ENCODE measurements at places on chromosomes 7 and 10.

- H3K27ac ChIP-seq, result no peak overlapping the region
- H3K4me1 ChIP-seq, result no peaks in the 10 kb centered on the region
- H3K36me3 ChIP-seq, result peaks cover 2% of the 10 kb centered on the region
- no peak for DNase-seq
- no peak overlapping the region for H3K4me3 ChIP-seq
- H3K27me3 ChIP-seq, result no peaks in the 10 kb centered on the region
These were observed 201.5 kb downstream of the ADAM12 start for GRCh38 chr10:126186766-126187165.

DNA sequence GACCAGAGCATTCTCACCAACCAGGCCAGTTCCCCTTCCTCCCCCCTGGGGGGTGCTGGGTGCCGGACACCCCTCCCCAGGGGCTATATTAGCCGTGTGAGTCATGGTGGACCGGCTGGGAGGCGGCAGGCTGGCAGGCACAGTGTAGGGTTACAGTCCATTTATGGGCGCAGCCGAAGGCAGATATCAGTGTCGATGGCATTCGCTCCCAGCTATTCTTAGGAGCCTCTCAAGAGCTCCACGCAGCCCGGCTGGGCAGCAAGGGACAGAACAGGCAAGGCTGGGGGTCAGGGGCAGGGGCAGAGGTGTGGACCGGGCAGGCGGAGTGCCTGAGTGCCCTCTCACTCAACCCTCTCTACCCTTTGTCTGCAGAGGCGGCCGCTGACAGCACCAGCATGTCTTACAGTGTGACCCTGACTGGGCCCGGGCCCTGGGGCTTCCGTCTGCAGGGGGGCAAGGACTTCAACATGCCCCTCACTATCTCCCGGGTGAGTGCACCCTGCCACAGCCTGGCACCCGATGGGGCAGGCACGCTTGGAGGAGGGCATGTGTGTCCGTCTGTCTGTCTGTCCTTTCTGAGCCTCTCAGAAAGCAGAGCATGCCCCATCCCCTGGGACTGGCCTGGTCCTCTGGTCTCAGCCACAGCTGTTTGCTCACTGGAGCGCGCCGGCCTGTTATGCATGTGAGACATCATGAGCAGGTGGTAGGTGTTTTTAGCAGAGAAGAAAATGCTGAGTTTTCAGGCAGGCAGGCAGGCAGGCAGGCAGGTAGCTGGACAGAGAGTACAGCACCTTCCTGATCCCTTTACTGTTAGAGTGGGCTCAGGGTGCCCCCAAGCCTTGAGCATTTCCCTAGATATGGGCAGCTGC, at the start of gene LDB3:
LDB3 (plus strand) TSS at position 215 of the 869 bp plus-strand sequence; CDS start at position 396, 181 bp downstream.
- peaks cover 2% of the 10 kb centered on the region for H3K36me3 ChIP-seq
- no peak within 1 kb of the TSS for H3K27ac ChIP-seq
- no peaks in the 10 kb centered on the region for H3K4me1 ChIP-seq
- H3K4me3 ChIP-seq, result no peak within 1 kb of the TSS
- DNase-seq, result no peak

- no peaks in the 10 kb centered on the region for H3K4me1 ChIP-seq
- H3K4me3 ChIP-seq, result no peak overlapping the region
- no peak for DNase-seq
- no peak overlapping the region for H3K27ac ChIP-seq
- H3K27me3 ChIP-seq, result peaks cover 13% of the 10 kb centered on the region
- peaks cover 2% of the 10 kb centered on the region for H3K36me3 ChIP-seq
These were observed 101.9 kb downstream of the RAB11FIP2 start for GRCh38 chr10:117944676-117945447.

- peaks cover 30% of the 10 kb centered on the region for H3K27me3 ChIP-seq
- H3K4me1 ChIP-seq, result no peaks in the 10 kb centered on the region
- no peak overlapping the region for H3K4me3 ChIP-seq
- DNase-seq, result no peak
- H3K27ac ChIP-seq, result no peak overlapping the region
- no peaks in the 10 kb centered on the region for H3K36me3 ChIP-seq
These were observed 439.1 kb upstream of the MGMT start for GRCh38 chr10:129027906-129028305.

- H3K27me3 ChIP-seq, result no peaks in the 10 kb centered on the region
- no peak overlapping the region for H3K27ac ChIP-seq
- H3K36me3 ChIP-seq, result peaks cover 20% of the 10 kb centered on the region
These were observed 24.5 kb downstream of the TNPO3 start for GRCh38 chr7:129030440-129030839.

GRCh38 chr7:16034353-16034752, 347.9 kb upstream of the MEOX2 start:
- no peaks in the 10 kb centered on the region for H3K4me1 ChIP-seq
- H3K27me3 ChIP-seq, result peaks cover 21% of the 10 kb centered on the region
- no peak overlapping the region for H3K4me3 ChIP-seq
- H3K27ac ChIP-seq, result no peak overlapping the region

DNA sequence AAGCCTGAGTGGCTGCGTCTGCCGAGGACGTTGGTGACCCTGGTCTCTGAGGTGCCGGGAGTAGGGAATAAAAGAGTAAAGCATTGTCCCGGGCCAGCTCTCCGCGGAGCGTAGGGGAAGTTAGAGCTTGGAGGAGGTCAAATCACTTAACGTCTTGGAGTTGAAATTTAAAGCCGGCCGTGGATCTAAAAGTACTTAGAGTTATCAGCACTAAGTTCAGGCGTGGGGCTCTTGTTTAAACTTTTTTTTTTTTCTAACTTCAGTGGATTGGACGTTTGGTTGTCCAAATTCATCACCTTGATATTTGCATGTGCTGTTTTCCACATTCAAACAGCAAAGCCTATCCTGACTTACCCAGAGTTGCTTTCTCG, 700 bp downstream of the NIPSNAP2 start:
- peak overlapping the region; percentile 70 for H3K4me3 ChIP-seq
- H3K36me3 ChIP-seq, result peaks cover 14% of the 10 kb centered on the region
- H3K27me3 ChIP-seq, result no peaks in the 10 kb centered on the region
- H3K27ac ChIP-seq, result peak overlapping the region; percentile 69
- no peak for DNase-seq

GRCh38 chr7:69282946-69283345, 315.3 kb upstream of the AUTS2 start:
- DNase-seq, result no peak
- H3K4me3 ChIP-seq, result no peak overlapping the region
- H3K27ac ChIP-seq, result no peak overlapping the region
- no peaks in the 10 kb centered on the region for H3K27me3 ChIP-seq

DNA sequence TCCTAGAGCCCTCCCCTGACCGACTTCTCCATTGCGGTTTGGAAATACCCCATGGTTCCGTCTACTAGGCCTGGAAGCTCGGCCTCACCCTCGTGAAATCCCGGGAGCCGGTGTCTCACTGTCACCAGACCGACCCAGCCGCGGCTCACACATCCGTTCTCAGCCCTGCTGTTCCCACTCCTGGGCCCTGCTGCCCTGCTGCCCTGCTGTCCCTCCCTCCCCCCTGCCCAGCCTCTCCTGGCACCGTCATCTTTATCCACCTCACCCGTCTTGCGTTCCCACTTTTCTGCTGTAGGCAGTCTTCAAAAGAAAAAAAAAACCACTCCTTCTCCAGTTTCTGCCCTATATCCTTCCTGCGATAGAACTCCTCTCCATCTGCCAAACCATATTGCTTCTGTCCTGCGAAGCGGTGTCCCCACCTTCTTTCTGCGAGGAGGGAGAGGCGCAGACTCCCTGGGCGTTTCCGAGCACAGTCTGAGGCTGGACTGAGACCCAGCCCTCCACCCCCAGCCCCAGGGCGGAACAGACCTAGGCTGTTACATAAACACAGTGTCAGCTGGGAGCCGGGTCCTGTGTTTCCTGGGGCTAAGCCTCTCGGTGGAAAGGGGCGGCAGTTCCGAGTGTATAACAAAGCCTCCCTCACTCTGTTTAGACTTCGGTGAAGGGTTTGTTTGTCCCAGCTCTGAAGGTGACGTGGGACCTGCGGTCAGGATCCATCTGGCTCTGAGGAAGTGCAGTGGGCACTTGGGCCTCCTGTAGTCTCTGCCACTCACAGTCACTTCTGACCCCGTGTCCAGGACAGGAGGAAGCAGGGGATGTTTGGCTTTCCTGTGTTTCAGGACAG, 2.8 kb downstream of the AGAP3 start:
- H3K4me1 ChIP-seq, result peaks cover 30% of the 10 kb centered on the region
- H3K27ac ChIP-seq, result no peak overlapping the region
- H3K27me3 ChIP-seq, result peaks cover 10% of the 10 kb centered on the region
- no peak for DNase-seq
- H3K4me3 ChIP-seq, result peak overlapping the region; percentile 55

- H3K4me3 ChIP-seq, result no peak overlapping the region
- no peak overlapping the region for H3K27ac ChIP-seq
- DNase-seq, result no peak
These were observed 39.6 kb downstream of the GPRIN2 start for GRCh38 chr10:46516660-46517416.

DNA sequence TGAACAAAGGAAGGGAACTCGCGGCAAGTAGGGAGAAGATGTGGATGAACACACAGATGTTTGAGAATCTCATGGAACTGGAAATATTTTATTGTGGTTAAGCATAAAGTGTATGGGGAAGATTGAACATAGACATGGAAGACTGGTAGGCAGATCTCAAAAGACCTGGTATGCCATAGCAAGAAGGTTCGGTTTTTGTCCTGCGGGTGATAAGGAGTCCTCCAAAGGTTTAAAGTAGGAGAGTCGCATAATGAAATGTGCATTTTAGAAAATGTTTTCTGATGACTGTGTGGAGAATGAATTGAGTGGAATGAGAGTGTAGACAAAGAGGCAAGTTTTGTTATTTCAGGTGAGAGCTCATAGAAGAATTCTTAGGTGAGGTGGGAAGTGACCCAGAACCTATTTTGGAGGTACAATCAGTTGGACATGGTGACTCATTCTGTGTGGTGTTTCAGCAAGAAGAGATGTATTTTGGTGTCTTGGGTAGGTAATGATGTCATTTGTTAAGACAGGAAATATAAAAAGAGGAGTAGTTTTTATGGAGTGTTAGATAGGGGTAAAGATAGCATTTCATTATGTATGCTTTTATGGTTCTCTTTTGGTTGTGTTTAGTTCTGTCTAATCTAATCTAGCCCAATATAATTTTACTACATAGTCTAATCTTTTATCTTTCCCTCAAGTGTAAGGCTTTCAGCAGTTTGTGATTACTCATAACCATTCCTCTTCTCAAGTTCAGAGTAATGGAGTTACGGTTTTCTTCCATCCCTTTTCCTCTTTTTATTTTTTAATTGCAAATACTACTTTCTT, 239.2 kb downstream of the EXOC4 start:
- H3K4me1 ChIP-seq, result peaks cover 19% of the 10 kb centered on the region
- no peaks in the 10 kb centered on the region for H3K27me3 ChIP-seq
- H3K36me3 ChIP-seq, result peaks cover 1% of the 10 kb centered on the region
- H3K4me3 ChIP-seq, result no peak overlapping the region
- DNase-seq, result no peak

GRCh38 chr10:108424656-108425055, 1260.2 kb upstream of the SORCS1 start:
- H3K4me3 ChIP-seq, result no peak overlapping the region
- H3K27me3 ChIP-seq, result no peaks in the 10 kb centered on the region
- H3K4me1 ChIP-seq, result no peaks in the 10 kb centered on the region
- no peak for DNase-seq
- no peak overlapping the region for H3K27ac ChIP-seq
- H3K36me3 ChIP-seq, result no peaks in the 10 kb centered on the region

- peaks cover 15% of the 10 kb centered on the region for H3K36me3 ChIP-seq
- H3K4me1 ChIP-seq, result no peaks in the 10 kb centered on the region
- H3K27ac ChIP-seq, result no peak overlapping the region
- H3K27me3 ChIP-seq, result no peaks in the 10 kb centered on the region
These were observed 8.3 kb downstream of the PEX1 start for GRCh38 chr7:92520024-92520423.

GRCh38 chr7:81492240-81492639, 277.6 kb downstream of the HGF start:
- no peaks in the 10 kb centered on the region for H3K36me3 ChIP-seq
- H3K4me1 ChIP-seq, result no peaks in the 10 kb centered on the region
- H3K4me3 ChIP-seq, result no peak overlapping the region

- peaks cover 7% of the 10 kb centered on the region for H3K4me1 ChIP-seq
- H3K27ac ChIP-seq, result no peak overlapping the region
- no peak overlapping the region for H3K4me3 ChIP-seq
- no peak for DNase-seq
- no peaks in the 10 kb centered on the region for H3K36me3 ChIP-seq
These were observed 14.0 kb downstream of the KNDC1 start for GRCh38 chr10:133173860-133174640.

DNA sequence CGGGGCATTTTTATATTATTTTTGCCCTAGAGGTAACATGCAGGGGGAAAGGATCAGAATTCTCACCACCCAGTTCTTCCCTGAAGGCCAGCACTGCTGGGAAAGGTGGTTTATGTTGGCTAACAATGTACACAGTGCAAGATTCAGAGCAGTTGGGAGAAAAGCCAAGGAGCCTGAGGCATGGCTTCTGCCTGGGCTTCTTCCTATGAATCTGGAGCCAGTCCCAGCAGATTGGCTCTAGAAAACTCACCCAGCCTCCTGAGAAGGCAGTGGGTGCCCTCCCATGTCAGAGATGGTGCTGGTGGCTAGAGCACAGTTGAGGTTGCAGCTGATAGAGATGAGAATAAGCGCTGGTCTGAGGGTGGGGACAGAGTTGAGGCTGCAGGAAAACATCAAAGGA, 44.7 kb upstream of the GPR26 start:
- no peaks in the 10 kb centered on the region for H3K4me1 ChIP-seq
- DNase-seq, result no peak
- no peak overlapping the region for H3K4me3 ChIP-seq
- H3K36me3 ChIP-seq, result no peaks in the 10 kb centered on the region

GRCh38 chr7:118349604-118350003, 125.1 kb downstream of the ANKRD7 start:
- no peak overlapping the region for H3K27ac ChIP-seq
- no peaks in the 10 kb centered on the region for H3K36me3 ChIP-seq
- H3K4me3 ChIP-seq, result no peak overlapping the region
- H3K27me3 ChIP-seq, result no peaks in the 10 kb centered on the region

DNA sequence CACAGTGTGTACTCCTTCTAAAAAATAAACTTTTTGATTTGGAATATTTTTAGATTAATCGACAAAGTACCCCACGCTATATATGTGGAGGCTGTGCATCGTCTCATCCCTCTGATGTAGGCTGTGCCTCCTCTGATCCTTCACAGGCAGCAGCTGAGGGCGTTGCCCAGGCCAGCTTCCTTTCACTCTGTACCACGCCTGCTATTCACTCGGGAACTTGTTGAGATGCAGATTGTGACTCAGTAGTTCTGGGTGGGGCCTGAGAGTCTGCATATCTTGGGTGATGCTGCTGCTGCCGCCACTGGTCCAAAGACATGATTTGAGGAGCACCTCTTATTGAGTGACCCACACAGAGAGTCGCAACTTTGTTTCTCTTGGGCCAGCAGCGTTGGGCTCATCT, 7.9 kb upstream of the C10orf120 start:
- peaks cover 12% of the 10 kb centered on the region for H3K27me3 ChIP-seq
- DNase-seq, result no peak
- no peaks in the 10 kb centered on the region for H3K36me3 ChIP-seq
- H3K4me1 ChIP-seq, result no peaks in the 10 kb centered on the region
- no peak overlapping the region for H3K27ac ChIP-seq

- no peak for DNase-seq
- no peaks in the 10 kb centered on the region for H3K4me1 ChIP-seq
- peaks cover 44% of the 10 kb centered on the region for H3K36me3 ChIP-seq
- no peaks in the 10 kb centered on the region for H3K27me3 ChIP-seq
- no peak overlapping the region for H3K4me3 ChIP-seq
These were observed 14.3 kb downstream of the SFRP5 start for GRCh38 chr10:97757471-97757870.

- no peaks in the 10 kb centered on the region for H3K36me3 ChIP-seq
- H3K27me3 ChIP-seq, result no peaks in the 10 kb centered on the region
- no peak for DNase-seq
- H3K27ac ChIP-seq, result no peak overlapping the region
These were observed 324.1 kb upstream of the NPSR1 start for GRCh38 chr7:34333925-34334324.

GRCh38 chr7:68176974-68177373, 1180.3 kb downstream of the TYW1 start:
- H3K27ac ChIP-seq, result no peak overlapping the region
- H3K36me3 ChIP-seq, result no peaks in the 10 kb centered on the region
- H3K27me3 ChIP-seq, result no peaks in the 10 kb centered on the region
- no peak overlapping the region for H3K4me3 ChIP-seq

Data from central memory CD8-positive, alpha-beta T cell (primary cell).